Daoy (cell line): ENCODE measurements at places on chromosomes 7 and 10. TPM values are rescaled to one million over a fixed set of nuclear protein-coding genes. Genes with fewer than 3 reads are reported as not detected.

ARF5 gene
- 155 and 173 TPM in 2 replicates for total RNA-seq

- no peak for DNase-seq
These were observed 101.4 kb downstream of the HIPK2 start for GRCh38 chr7:139676390-139676789.

- peak; percentile 1 for DNase-seq
These were observed 774 bp downstream of the SEM1 start for GRCh38 chr7:96708872-96709271.

DNA sequence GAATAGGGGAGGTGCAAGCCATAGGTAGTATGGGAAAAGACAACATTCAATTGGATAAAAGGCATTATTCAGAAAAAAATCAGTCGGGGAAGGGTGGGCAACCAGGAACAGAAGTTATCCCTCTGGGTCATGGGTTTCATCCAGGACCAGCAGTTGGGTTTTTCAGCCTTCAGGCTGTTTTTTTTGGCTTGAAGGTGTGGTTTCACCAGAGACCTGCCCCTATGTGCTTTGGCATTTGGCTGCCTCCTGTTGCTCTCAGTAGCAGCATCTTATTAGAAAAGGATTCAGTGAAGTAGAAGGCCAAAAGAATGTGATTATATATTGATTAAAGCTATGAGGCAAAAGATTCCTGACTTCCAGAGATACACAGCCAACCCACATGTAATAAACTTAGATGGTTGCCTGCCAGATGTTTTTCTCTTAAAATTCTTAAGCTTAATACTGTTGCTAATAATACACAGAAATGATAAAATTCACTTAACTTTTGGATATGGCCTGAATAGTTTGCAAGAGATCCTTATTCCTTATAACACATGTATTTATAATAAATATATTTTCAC, 251.7 kb upstream of the CSTF2T start:
- no peak for DNase-seq

DNA sequence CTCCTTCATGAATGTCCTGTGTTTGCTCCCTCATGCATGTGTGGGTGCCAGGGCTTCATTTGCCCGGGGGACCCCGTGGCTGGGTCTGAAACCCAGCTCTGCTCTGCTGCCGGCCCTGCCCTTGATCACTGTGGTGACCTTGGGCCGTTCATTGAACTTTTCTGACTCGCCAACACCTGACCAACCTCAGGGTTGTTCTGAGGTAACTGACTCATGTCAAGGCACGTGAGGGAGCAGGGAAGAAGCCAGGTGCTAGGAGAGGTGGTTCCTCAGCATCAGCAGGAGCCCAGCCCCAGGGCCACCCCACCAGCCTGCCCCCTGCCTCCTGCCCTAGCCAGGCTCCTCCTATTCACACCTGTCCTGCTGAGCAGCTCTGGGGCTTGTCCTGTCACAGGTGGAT, 47.9 kb downstream of the TBATA start:
- DNase-seq: no peak

- no peak for DNase-seq
These were observed 7.6 kb downstream of the FOXK1 start for GRCh38 chr7:4689668-4690067.

- peak; percentile 30 for DNase-seq
These were observed 78.3 kb downstream of the LRRC17 start for GRCh38 chr7:102991077-102991539.

IL6 gene
- 74.2 and 77.6 TPM in 2 replicates for total RNA-seq

DNA sequence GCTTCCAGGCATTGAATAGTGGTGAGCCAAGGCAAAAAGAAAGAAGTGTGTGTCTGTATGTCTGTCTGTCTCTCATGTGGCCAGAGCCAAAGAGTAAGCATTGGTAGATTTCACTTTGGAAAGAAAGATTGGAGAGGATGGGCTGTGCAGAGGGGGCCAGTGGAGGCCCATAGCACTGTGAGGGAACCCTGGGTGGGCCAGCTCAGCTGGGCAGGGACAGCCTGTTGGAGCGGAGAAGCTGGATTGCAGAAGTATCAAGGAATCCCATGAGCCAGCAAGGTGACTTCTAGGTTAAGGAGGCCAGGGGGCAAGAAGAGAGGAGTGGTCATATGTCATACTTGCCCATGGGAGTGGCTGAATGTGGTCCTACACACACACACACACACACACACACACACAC, 1.5 kb upstream of the GRID1 start:
- no peak for DNase-seq

DNA sequence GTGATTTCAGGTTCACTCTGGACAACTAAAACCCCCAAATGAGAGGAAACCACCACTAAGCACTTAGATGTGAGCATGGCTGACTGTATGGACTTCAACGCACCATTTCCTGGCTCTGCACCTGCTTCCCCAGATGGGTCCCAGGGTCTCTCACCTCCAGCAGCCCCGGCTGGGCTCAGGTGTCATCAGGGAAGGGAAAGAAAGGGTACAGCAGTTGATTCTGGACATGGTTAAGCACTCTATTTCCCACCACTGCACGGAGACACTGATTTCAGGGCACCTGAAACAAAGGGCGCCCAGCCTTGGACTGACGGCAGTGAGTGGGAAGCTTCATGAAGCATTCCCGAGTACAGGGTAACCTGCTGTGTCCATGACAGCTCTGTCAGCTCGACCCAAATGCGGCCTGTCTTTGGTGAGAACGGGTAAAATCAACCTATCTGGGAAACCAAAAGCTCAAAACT, 19.0 kb downstream of the FAM53B start:
- DNase-seq: no peak

DNA sequence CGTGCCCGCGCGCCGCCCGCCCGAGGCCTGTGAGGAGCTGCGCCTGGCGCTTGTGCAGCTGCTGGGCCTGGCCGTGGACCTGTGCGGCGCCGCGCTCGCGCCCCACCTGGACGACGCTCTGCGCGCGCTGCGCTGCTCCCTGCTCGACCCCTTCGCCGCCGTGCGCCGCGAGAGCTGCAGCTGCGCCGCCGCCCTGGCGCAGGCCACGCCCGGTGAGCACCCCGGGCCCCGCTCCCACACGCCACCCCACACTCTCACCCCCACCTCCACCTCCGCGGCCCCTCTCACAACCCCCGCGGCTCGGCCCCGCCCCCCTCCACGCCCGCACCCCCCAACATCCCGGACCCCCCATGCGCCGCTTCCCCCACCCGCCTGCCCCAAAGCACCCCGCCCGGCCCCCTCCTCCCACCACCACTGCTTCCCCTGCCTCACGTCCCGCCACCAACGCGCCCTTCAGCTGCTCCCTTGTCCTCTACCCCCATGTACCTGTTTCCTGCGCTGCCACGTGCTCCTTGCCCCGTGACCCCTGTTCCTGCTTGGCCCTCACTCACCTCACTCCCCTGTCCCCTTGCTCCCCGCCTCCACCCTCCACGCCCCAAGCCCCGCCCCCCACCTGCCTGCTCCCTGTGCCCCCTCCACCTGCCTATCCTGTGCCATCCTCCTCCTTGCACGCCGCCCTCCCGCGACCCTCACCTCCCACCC, at the start of gene PRKAR1B:
Gene PRKAR1B, minus strand, starts transcription at position 178 of the 702 bp plus-strand sequence. CDS start 15,776 bp downstream, outside the sequence.
- DNase-seq: peak; percentile 60

GRCh38 chr10:101287997-101288635, 58.9 kb upstream of the LBX1 start:
- peak; percentile 36 for DNase-seq

DNA sequence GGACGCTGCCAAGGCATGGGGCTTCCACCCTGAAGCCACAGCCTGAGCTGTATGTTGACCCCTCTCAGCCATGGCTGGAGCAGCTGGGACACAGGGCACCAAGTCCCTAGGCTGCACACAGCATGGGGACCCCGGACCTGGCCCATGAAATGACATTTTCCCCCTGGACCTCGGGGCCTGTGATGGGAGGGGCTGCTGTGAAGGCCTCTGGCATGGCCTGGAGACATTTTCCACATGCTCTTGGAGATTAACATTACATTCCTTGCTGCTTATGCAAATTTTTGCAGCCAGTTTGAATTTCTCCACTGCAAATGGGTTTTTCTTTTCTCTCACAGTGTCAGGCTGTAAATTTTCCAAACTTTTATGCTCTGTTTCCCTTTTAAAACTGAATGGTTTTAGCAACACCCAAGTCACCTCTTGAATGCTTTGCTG, 463.6 kb downstream of the ZWINT start:
- no peak for DNase-seq

NPFFR1 gene
- total RNA-seq: under 0.01 TPM in 1 of 2 replicates, not detected in the other

DNA sequence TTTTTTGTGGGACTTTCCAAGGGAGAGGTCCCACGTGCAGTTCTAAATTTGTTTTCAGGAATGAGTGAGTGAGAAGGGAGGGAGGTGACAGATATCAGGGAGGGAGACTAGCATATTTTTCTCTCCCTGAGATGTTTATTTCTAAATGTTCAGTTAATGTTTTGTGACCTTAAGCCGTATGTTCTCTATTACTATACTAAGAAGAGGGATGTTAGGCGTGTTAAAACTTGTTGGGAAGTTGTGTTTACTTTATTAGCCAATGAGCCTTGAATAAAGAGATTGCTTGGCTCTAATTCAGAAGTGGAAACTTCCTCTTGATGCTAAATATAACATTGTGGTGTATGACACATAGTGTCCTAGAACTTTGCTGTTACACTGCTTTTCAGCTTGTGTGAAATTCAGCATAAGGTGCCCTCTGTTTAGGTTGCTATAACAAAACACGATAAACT, 37.3 kb downstream of the DNAH11 start:
- DNase-seq: peak; percentile 49

CPN1 gene
- total RNA-seq: not detected in 2 replicates

CUBN gene
- total RNA-seq: 0.71 and 1.7 TPM in 2 replicates

- DNase-seq: no peak
These were observed 14.6 kb downstream of the AKR1C3 start for GRCh38 chr10:5108658-5109416.

GRCh38 chr7:84393786-84394185, 199.2 kb upstream of the SEMA3A start:
- DNase-seq: no peak

- DNase-seq: no peak
These were observed 33.7 kb downstream of the PARP12 start for GRCh38 chr7:140029072-140029471.

DNA sequence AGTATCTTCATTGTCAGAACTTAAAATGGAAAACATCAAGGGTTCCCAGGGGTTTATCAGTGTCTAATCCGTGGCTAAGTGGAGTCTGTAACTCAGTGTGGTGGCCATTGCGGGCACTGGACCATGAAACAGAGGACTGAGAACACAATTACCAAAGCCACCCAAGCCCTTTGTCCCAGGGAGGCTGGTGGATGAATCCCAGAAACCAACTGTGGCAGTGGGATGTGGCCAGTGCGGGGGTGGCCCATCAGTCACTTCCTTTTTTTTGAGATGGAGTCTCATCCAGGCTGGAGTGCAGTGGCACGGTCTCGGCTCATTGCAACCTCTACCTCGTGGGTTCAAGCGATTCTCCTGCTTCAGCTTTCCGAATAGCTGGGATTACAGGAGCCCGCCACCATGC, 61.8 kb downstream of the TACC2 start:
- DNase-seq: no peak

BLNK gene
- not detected in 2 replicates for total RNA-seq

DNA sequence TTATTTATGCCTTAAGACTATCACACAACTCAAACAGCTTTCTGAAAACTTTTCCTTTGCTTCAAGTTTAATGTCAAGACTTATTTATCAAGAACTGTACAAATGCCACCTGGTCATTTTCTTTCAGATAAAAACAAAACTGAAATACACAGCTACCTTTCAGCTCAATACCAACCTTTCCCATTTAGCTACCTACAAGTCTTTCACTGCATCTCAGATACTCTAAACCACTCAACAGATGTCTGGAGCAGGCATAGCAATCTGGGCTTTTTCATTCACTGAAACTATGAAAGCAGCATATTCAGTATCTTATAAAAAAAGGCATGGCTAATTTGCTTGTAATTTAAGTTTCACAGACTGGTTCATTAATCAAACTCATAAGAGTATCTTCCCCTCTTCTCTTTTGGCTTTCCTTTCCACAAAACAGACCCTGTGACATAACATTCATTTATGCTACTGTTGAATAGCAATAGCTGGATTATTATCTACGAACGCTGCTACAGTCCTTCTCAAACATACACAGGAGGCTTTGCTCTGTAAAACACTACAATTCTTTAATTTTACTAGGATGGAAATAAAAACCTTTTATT, 8.2 kb downstream of the TRA2A start:
- DNase-seq: no peak

DNA sequence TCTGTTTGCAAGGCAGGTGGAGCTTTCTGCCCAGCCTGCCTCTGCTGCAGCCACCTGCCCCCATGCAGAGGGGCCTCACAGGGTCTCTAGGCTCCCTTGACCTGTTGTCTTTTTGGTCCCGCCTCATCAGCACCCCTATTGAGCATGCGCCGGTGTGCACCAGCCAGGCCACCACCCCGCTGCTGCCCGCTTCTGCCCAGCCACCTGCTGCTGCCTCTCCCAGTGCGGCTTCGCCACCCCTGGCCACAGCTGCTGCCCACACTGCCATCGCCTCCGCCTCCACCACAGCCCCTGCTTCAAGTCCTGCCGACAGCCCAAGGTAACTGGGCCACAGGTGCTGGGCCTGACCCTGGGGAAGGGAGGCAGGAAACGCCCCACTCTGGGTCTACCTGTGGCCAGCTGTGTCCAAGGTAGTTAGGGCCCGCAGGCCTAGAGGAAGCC, 38.1 kb downstream of the LDB3 start:
- DNase-seq: no peak

DNA sequence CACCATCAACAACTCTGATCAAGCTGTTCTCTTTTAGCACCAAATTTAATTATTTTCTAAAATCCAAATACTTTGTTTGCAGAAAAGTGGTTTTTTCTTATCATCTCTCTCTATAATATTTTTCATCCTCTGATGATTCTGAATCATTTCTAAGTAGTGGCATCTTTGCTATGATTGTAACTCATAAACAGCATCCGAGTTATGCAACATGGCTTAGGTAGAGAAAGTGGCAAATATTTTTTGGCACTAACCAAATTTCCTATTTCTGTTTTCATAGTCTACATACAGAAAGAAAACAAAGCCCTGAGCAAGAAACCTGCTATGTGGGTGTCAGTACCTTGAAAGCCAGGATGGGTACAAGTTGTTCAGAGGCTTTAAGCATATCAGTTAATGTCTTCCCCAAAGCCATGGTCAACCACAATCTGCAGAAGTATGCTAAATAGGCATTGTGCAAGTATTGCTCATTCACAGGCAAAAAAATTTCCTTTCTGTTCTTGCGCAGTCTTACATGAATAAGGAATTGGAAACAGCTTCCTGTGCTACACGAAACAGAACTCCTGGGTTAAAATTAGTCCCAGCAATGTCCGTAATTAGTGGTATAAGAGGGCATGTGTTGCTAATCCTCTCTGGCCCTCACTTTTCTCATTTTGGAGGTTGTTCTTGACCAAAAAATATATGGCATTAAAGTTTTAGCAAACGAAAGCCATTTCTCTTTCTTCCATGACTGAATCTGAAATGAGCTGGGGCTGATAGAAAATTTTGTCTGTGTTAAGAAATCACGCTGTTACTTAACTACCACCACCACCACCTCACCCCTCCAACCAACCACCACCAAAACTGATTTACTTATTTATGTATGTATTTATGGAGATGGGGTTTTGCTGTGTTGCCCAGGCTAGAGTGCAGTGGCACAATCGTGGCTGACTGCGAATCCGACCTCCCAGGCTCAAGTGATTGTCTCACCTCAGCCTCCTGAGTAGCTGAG, 325.6 kb upstream of the MAGI2 start:
- peak; percentile 25 for DNase-seq

GRCh38 chr10:4141471-4141870, 356.5 kb upstream of the KLF6 start:
- no peak for DNase-seq
